ENCODE measurements at places on chromosomes 2 and 18.

GRCh38 chr2:27747827-27748352 lies 23.6 kb upstream of the MRPL33 start:
- DNase-seq: no peak

- DNase-seq: no peak
Measured at GRCh38 chr18:28078849-28079248, 98.1 kb downstream of the CDH2 start.

- no peak for DNase-seq
Measured at GRCh38 chr18:6784046-6784445, 54.5 kb downstream of the ARHGAP28 start.

GRCh38 chr18:13464432-13465123 lies 246.0 kb downstream of the LDLRAD4 start:
- DNase-seq: peak; percentile 54

DNA sequence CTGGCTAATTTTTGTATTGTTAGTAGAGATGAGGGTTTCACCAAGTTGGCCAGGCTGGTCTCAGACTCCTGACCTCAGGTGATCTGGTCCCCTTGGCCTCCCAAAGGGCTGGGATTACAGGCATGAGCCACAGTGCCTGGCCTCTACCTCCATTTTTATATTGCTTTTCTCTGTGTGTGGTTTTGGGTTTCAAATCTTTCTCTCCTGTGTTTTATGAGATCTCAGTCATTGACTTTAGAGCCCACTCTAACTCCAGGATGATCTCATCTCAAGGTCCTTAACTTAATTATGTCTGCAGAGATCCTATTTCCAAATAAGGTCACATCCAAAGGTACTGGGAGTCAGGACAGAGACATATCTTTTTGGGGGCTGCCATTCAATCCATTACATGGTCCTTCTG lies 24.7 kb downstream of the ARL4C start:
- DNase-seq: no peak

- DNase-seq: no peak
Measured at GRCh38 chr2:75459565-75460310, 101.0 kb downstream of the EVA1A start.

- DNase-seq: no peak
Measured at GRCh38 chr2:151844211-151844896, 16.1 kb upstream of the ARL5A start.

- no peak for DNase-seq
Measured at GRCh38 chr2:20933714-20934113, 110.2 kb downstream of the APOB start.

DNA sequence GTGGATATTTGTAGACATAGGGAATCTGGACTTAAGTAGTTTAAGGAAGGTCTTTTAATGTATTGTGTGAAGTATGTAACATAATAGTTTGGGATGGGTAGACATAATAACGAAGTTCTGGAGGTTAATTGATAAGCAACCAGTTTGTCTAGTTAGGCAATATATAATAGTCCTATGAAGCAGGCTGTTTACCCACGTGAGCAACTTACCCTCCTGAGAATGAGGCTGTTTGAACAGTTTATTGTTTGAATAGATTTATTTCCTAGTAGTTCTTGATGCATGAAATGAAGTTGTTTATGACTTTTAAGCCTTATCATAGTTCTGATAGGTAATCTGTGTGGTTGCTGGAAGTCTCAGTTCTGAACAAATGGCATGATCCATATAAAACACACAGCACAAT lies 361.5 kb downstream of the GALNT13 start:
- DNase-seq: no peak

GRCh38 chr18:62844850-62845643 lies 129.7 kb downstream of the PHLPP1 start:
- DNase-seq: no peak

GRCh38 chr2:69205491-69205890 lies 181.5 kb downstream of the GFPT1 start:
- no peak for DNase-seq

DNA sequence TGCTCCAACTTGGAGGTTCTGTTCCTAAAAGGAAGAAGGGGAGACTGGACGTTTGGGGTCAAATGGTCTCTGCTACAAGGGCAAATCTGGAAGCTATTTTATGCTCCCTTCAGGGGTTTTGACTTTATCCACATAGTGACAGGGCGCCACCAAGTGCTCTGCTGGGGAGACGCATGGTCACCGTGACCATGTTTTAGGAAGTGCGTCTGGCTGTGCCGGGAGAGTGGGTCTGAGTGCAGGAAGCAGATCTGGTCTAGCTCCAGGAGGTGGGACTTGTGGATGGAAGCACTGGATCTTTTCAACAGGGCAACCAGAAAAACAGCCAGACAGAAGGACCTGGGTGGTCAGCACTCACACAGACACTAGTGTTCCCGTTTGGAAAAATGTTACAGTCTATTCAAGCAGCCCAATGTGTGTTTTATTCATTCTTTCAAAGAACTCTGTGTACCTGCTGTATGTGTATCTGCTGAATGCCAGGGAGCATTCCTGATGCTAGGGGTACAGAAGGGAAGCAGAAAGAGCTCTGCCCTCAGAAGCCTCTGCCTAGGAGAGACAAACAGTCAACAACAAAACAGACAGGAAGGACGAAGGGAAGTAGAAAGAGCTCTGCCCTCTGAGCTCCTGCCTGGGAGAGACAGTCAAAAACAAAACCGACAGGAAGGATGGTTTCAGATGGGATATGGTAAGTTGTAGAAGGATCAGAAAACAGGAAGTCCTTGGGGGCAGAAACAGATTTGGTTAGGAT lies 14.3 kb downstream of the IMPA2 start:
- no peak for DNase-seq

GRCh38 chr18:65056575-65056974 lies 694.2 kb upstream of the CDH7 start:
- DNase-seq: no peak

DNA sequence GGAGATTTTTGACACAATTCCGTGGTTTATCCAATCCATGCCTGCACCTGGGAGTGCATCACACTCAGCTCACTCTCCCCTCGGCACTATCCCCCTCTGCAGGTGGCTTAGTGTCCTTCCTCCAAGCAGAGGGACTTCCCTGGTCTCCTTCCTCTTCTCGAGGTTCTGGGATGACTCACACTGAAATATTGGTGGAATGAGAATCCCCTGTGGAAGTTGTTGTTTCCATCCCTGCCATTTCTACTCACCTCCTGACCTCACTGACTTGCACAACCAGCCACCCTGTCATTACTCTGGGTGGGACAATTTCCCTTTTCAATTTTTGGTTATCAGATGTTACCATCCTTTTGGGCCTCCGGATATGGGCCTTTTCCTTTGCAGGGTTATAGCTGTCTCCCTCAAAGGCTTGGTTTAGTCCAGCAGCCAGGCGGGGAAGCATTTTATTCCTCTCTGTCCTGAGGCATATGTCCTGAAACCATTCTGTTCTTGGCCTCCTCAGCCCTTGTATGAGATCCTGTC lies 59.9 kb downstream of the PTPRM start:
- no peak for DNase-seq

- no peak for DNase-seq
Measured at GRCh38 chr2:45390861-45391260, 220.2 kb downstream of the SRBD1 start.

- DNase-seq: no peak
Measured at GRCh38 chr2:43943323-43943722, 52.5 kb downstream of the LRPPRC start.

DNA sequence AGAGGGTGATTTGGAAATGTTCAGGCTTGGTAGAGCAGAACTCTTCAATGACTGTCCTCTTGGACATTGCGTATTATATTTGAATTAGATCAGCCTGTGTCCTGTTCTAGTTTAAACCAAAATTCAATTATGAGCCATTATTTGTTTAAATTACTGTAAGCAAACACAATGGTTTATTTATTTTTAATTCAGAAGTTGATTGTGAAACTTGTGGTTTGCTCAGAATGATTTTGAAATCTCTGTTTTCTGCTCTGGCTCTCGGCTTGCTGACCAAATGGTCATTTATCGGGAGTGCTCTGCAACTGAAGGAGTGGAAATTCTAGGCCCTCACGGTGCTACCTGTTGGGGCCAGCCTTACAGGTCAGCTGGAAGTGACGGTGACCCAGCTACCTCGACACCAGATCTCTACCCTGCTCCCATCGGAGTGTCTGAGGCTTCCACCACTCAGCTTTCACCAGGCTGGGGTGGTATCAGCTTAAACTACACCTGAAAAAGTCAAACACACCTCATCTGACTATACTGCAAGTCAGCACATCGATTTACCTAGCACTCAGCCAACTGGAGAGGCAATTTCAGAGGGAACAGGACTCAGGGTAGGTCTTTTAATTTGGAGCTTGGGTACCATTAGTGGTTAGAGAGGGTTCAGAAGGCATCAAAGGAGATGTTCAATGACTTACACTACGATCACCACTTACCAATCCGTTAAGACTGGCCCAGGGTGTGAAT lies 36.8 kb upstream of the GPD2 start:
- DNase-seq: no peak

All from stimulated activated CD8-positive, alpha-beta memory T cell treated with anti-CD3 and anti-CD28 coated beads, Interleukin-4, amount 100 ng/mL, for 1 hour (primary cell).